NCI-H187 (cell line): ENCODE measurements at places on chromosomes 11 and 22.

GRCh38 chr11:16169956-16170847 lies 186.1 kb downstream of the SOX6 start:
- DNase-seq: no peak

GRCh38 chr22:39916496-39916895 lies 15.6 kb downstream of the GRAP2 start:
- DNase-seq: no peak

- DNase-seq: no peak
Measured at GRCh38 chr11:73234471-73235181, 16.5 kb downstream of the P2RY2 start.

DNA sequence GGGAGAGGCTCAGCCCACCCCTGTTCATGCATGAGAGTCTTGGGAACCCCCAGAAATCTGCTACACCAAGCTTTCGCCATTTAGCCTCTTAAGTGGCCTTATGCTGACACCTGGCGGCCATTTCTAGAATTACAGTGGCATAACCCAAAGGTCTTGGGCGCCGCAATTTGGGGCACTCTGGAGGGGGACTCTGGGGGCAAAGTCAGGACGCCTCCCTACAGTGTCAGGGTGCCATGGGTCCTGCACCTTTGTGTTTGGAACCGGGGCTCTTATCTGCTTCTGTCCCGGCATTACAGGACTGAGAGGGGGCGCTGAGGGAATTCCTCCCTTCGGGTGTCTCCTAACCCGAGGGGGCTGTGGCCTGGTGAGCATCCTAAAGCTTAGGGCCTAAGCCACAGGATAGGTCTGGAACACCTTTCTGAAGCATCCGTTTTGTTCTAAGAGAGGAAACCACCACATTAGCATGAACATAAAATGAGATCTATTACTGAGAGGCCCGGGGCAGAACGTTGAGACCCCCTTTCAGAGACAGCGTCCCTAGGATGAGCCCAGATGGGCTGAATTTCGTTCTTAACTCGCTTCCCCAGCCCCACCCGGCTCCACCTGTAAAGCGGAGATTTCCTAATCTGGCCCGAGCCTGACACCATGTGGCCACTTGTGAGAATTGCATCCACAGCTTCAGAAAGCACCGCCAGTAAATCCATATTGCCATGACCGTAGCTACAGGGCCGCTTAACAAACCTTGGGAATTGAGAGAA lies 9.3 kb downstream of the INS start:
- DNase-seq: peak; percentile 46

DNA sequence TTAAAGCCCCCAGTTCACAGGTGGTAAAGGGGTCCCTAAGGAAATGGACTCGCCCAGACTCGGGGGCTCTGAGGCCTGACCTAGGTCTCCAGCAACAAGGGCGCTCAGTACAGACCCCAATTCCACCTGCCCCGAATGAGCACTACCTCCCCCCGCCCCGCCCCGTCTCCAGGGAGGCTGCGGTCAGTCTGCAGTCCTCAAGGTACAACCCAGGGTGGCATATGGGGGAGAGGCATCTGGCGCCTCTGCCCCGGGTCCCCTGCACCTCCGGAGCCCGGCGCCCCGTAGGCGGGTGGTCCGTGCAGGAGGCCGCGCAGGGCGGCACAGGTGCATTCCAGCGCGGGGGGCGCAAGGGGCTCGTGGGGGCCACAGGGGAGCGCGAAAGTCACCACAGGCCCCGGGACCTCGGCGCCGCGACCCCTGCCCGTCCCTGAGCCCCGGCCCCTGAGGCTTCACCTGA lies 361 bp downstream of the CTSD start:
- DNase-seq: no peak

- no peak for DNase-seq
Measured at GRCh38 chr22:41603873-41604332, 14.3 kb upstream of the PMM1 start.

DNA sequence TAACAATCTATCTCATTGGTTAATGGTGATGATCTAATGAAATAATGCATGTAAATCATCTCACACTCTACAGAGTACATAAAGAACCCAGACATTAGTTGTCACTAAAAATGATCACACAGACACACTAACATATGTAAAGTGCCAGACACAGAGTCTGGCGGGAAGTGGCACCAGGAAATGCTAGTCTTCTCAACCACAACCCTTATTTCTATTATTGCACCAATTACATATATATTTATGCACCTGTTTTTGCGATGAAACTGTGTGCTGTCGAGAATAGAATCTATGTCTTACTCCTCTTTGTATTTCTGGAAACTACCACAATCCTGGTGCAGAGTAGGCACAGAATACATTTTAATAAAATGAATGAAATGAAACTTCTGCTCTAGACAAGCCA lies 25.9 kb upstream of the POU2AF3 start:
- DNase-seq: no peak

DNA sequence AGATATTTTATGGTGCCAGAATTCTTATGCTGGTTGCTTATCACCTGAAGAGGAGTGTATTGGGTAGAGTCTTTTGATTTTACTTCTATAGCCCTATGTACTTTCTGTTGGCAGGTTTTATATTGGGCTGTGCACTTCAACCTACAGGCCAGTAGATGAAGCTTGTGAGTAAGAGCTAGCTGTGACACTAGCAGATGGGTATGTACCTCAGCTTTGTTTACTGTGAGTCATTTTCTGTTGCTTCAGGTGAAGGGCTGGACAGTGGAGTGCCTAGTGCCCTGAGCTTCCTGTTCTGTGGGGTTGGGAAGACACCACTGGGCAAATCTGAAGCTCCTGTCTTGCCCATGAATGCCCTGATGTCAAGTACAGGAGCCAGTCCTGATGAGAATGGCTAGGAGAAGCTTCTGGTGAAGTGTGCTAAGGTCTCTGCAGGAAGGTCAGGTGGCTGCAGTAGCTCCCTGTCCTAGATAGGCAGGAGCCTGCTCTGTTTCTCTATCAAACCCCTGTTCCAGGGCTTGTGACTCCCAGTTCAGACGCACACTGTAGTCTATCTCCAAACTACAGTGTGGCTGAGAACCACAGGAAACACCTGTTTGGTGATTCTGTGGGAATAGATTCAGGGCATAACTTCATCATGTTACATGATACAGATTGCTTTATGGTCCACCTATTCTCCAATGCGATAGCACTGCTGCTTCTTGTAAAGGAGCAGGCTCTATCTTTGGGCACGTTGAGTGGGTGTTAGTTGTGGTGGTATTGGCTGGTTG lies 755.7 kb downstream of the KCNA4 start:
- DNase-seq: no peak

- DNase-seq: no peak
Measured at GRCh38 chr22:28023774-28024173, 104.7 kb upstream of the PITPNB start.

- DNase-seq: no peak
Measured at GRCh38 chr11:61921446-61921845, 4.1 kb upstream of the RAB3IL1 start.
